ENCODE measurements at places on chromosomes 7 and 10. TPM values are rescaled to one million over a fixed set of nuclear protein-coding genes. Genes with fewer than 3 reads are reported as not detected.

- peaks cover 19% of the 10 kb centered on the region for H3K36me3 ChIP-seq
- H3K4me1 ChIP-seq, result peaks cover 7% of the 10 kb centered on the region
- H3K27ac ChIP-seq, result no peak overlapping the region
- DNase-seq, result no peak
Measured at GRCh38 chr7:30543813-30544525, 39.3 kb upstream of the GGCT start.

DNA sequence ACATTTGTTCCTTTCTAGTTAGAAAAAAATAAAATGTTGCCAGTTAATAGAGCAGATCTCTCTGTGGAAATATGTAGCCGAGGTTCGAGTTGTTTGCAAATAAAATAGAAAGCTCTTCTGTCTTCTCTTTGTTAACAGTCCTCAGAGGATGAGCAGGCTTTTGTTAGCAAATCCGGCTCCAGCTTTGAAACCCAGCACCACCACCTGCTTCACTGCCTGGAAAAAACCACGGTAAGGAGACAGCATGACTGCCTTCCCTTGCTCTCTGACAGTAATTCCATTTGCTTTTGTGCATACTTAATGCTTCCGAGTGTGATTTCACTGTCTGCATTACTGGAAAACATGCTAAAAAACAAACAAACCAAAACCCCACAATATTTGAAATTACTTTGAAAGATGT lies 115.6 kb downstream of the TSPAN12 start:
- H3K4me3 ChIP-seq, result no peak overlapping the region
- no peaks in the 10 kb centered on the region for H3K4me1 ChIP-seq
- no peaks in the 10 kb centered on the region for H3K36me3 ChIP-seq
- H3K27me3 ChIP-seq, result peaks cover 1% of the 10 kb centered on the region
- no peak for DNase-seq
- H3K27ac ChIP-seq, result no peak overlapping the region

DNA sequence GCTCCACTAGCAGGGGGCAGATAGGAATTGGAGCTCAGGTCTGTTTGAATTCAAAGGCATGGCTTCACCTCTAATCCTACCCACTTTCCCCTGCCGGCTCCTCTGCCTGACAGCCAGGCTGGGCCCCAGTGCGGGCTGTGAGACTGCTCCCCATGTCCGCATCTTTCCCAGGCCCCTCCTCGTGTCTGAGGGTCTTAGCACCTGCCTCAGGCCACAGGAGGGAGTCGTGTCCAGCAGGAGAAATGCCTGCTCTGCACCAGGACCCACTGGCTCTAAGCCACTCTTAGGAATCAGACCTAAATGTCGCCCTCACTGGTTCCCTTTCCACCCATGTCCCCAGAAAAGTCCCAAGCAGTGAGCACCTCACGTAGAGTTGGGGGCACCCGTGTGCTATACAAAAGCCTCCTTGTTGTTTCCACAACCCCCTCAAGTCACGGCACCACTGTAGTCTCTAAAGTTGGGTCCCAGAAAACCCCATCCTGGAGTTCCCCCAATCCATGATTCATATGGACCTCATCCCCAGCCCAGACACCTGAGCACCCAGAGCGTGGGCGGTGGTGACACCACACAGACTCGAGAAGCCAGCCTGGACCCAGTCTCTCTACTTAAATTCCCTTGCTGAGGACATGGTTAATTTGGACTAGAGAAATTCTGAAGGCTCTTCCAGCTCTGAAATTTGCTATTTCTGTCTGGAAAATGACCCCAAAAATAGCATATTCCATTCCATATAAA lies 466.4 kb upstream of the ZMIZ1 start:
- no peak for DNase-seq
- no peaks in the 10 kb centered on the region for H3K36me3 ChIP-seq
- no peak overlapping the region for H3K27ac ChIP-seq
- no peak overlapping the region for H3K4me3 ChIP-seq
- no peaks in the 10 kb centered on the region for H3K4me1 ChIP-seq

DNA sequence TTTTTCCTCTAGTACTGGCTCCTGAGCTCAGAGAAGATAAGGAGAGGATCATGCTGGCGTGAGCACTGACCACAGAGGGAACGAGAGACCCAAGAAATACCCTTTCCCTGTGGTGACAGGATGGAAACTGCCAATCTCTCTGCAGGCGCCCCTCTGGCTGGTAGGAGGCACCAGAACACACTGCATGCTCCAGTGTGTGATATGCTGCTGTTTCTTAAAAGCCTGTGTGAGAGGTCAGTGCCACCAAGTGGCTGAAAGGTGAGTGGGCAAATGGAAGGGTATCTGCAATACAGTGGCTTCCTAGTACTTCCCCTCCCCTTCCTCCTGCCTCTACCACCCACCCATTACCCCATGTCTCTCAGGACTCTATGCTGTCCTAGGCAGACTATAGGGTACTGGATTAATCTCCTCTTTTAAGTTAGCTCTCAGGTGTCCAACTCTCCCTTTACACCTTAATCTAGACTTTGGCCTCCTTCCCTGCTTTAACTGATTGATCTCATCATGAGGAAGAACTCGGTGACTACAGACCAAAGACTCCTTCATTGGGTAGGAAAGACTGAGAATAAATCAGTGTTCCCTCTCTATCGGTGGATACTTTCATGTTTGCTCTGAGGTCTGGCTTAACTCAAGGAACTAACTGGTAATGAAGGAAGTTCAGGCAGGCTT lies 283.6 kb downstream of the ADRA2A start:
- no peak overlapping the region for H3K4me3 ChIP-seq
- H3K36me3 ChIP-seq, result no peaks in the 10 kb centered on the region
- no peaks in the 10 kb centered on the region for H3K4me1 ChIP-seq
- no peak overlapping the region for H3K27ac ChIP-seq

GRCh38 chr10:67665491-67665890 lies 30.5 kb downstream of the CTNNA3 start:
- peaks cover 12% of the 10 kb centered on the region for H3K27me3 ChIP-seq
- no peaks in the 10 kb centered on the region for H3K36me3 ChIP-seq
- no peak overlapping the region for H3K4me3 ChIP-seq
- no peak for DNase-seq

DNA sequence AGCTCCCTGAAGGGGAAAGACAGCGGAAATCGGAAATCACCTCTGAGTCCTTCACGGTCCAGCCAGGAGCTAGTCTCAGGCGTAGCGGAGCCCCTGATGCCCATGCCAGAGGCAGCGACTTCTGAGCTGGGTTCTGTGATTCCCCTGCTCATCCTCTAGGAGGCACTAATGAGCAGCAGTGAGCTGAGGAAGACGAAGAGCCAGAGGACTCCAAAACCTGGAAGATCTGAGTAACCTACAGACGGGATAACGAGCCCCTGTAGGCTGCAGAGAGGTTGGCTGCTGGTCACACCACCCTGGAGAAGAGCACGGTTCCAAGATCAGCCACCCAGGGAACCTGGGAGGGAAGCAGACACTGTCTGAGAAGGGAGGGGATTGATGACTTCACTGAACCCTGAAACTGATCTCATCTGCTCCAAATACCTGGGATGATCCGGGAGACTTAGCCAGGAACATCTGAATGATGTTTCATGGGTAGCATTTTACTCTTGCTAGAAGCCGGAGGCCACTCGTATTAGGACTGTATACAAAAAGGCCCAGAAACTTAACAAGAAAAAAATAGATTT lies 304.1 kb downstream of the PAXIP1 start:
- H3K4me3 ChIP-seq, result no peak overlapping the region
- DNase-seq, result no peak

DNA sequence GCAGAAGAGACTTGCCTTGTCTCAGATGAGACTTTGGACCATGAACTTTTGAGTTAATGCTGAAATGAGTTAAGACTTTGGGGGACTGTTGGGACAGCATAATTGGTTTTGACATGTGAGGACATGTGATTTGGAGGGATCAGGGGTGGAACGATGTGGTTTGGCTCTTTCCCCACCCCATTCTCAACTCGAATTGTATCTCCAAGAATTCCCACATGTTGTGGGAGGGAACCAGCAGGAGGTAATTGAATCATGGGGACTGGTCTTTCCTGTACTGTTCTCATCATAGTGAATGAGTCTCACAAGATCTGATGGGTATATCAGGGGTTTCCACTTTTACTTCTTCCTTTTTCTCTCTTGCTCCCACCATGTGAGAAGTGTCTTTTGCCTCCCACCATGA lies 229.7 kb upstream of the KCND2 start:
- no peak for DNase-seq
- no peaks in the 10 kb centered on the region for H3K4me1 ChIP-seq
- H3K36me3 ChIP-seq, result no peaks in the 10 kb centered on the region
- no peaks in the 10 kb centered on the region for H3K27me3 ChIP-seq
- no peak overlapping the region for H3K27ac ChIP-seq
- H3K4me3 ChIP-seq, result no peak overlapping the region

- H3K27ac ChIP-seq, result no peak overlapping the region
- no peak overlapping the region for H3K4me3 ChIP-seq
- H3K4me1 ChIP-seq, result no peaks in the 10 kb centered on the region
Measured at GRCh38 chr7:75010036-75010435, 45.5 kb downstream of the CASTOR2 start.

GRCh38 chr10:96222441-96222840 lies 48.9 kb downstream of the BLNK start:
- H3K27ac ChIP-seq, result no peak overlapping the region
- DNase-seq, result no peak
- H3K4me3 ChIP-seq, result no peak overlapping the region
- no peaks in the 10 kb centered on the region for H3K4me1 ChIP-seq
- H3K36me3 ChIP-seq, result no peaks in the 10 kb centered on the region

GSTO2 gene
- total RNA-seq, result 1.4 TPM

IL15RA gene
- total RNA-seq, result 20.3 TPM

OR2A42 gene
- total RNA-seq, result not detected

CCL24 gene
- not detected for total RNA-seq

Measured in activated naive CD8-positive, alpha-beta T cell treated with anti-CD3 and anti-CD28 coated beads, Interleukin-2, amount 10 ng/mL, durations not matched to agents 7 days and 5 days (primary cell).